ENCODE measurements at places on chromosomes 11 and 22.

GRCh38 chr11:1130276-1131032 lies 27.3 kb upstream of the MUC5AC start:
- no peak for DNase-seq

DNA sequence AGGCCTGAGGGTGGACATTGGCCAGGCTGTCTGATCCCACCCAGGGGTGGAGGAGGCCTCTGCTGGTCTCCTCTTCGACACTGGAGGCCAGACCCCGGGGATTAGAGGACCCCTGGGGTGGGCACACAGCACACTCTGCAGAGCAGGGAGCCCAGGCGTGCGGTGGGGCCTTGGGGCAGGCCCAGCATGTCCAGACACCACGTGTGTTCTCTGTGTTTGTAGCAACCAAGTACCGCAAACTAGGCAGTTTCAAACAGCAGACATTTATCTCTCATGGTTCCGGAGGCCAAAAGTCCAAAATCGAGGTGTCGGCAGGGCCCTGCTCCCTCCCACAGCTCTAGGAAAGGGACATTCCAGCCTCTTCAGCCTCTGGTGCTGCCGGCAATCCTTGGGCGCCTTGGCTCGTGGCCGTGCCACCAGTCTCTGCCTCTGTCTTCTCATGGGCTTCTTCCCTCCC lies 1.5 kb downstream of the PANX2 start:
- no peak for DNase-seq

DNA sequence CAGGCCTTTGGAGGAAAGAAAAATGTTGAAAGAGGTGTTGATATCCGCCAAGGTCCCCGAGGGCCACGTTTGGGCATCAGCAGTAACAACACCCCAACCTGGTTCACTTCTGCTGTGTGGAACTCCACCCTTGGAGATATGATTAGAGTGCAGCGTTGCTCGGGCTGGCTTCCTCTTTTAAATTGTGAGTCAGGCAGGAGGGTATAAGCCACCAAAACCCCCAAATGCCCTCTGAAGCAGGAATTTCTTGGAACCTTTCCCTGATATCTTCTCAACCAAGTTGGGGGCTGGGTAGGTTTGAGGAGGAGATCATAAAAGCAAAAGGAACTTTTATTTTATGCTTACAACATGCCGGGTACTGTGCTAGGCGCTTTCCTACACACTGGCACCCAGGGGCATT lies 6.4 kb upstream of the C11orf96 start:
- no peak for DNase-seq

DNA sequence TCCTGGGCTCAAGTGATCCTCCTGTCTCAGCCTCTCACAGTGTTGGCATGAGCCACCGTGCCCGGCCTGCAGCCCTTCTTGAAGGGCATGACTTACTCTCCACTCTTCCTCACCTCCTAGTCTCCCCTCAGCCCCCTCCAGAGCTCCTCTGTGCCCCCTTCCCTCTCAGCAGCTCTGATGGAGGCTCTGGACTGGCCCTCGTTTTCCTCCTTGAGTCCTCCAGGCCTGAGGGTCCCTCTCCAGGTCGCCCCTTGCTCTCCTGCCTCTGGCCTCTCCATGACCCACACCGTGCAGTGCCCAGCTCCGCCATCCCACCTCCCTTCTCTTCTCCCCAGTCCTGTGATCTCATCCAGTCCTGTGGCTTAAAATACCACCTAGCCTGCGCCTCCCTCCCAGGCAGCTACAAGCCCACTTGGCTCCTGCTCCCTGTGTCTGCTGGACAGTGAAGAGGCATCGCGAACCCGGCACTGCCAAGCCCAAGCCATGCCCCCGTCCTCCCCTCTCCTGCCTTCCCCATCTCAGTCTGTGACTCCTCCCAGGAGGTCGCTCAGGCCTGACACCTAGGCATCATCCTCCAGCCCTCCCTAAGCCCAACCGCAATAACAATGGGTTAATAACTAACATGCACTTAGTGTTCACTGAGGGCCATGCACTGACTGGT lies 11.9 kb downstream of the KCNJ4 start:
- no peak for DNase-seq

DNA sequence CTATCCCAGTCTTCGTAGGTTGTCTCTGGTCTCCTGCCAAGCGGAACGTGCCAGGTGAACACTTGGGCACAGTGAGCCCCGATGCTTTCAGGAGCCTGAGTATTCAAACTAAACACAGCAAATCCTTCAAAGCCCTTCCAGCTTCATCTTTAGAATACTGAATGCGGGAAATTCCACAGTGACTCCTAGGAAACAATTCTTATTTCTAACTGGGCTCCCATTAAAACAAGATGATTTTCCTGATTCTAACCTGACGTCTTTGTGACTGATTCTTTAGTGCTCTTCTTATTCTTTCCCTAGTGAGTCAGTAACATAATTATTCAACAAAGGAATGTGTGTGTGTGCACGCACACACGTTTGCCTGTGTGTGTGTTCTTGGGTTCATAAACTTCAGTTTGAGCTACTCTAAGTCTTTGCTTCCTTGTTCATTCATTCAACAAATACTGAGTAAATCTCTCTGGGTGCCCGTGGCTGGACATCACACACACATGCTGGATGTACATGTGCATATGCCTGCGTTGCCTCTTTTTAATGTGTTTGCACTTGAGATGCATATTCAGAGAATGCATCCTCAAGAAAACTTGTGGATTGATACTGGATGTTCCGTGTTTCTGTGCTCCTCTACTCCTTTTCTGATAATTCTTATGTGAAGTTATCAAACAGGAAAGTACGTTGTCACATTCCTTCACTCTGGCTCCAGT lies 134.5 kb downstream of the WNT7B start:
- no peak for DNase-seq

GRCh38 chr11:65416341-65416824 lies 6.2 kb upstream of the NEAT1 start:
- DNase-seq, result peak; percentile 41

DNA sequence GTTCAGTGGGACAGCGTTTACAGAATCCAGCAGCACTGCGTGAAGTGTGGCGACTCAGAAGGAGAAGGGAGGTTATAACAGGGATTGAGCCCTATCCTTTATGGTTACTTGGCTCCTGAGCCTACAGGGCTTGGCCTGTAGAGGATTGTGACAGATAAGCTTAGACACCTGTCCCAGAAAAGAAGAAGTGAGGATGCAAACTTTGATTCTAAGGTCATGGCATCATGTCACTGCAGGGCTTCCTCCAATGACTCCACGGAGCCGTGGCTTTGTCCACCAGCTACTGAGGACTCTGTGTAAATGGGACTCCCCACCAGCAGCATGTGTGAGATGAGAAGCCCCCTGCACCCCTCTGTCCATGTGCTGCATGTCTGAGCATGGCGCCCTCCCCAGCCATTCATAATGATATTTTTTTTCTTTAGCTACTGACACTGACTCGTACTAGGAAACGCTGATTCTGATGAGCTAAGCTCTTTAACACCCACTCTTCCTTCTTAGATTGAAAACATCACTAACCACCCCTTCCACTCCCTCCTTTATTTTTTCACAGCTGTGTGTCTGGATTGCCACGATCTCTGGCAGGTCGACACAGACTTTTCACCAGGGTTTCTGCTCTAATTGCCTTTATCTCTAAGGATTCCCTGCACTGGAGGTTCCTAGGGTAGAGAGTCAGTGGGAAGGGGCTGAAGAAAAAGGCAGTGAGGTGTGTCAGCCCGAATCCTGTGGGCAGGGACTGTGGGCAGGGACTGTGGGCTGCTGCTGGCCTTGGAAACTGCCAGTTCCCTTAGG lies 65.5 kb upstream of the TTC12 start:
- no peak for DNase-seq

- no peak for DNase-seq
Measured at GRCh38 chr11:118476676-118477075, 40.4 kb downstream of the KMT2A start.

DNA sequence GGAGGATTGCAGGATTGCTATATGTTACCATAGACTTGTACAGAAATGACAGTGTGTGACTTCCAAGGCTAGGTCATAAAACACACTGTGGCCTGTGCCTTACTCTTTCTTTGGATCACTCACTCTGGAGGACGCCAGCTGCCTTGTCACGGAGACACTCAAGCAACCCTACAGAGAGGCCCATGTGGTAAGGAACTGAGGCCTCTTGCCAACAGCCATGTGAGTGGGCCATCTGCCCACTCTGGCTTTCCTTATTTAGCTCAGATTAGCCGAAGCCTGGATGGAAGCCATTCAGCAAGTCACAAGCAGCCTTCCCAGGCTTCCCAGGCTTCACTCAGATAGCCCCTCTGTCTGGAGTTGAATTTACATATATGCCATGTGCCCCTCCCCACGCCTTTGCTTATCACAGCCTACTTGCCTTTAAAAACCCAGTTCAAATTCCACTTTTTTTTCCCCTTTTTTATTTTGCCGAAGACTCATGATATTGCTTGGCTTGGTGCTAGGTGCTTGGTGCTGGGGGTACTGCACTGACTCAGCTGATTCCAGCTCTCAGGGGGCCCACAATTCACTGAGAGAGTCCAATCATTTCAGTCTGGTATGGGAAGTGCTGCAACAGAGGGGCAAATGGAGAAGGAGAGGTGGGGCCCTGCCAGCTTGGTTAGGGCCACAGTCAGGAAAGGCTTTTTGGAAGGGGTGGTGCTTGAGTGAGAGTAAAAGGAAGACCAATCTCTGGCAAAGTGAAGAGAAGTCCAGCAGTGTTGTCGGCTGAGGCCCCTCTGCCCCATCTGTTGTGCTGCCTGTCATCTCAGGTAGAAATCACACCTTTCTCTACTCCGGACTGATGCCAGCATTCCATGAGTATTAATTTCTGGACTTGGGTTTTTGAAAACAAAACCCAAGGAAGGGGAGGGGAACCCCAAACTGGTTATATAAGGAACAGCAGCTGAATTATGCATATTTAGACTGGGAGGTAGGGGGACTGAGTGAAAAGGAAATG lies 14.5 kb upstream of the P4HA3 start:
- DNase-seq, result no peak

DNA sequence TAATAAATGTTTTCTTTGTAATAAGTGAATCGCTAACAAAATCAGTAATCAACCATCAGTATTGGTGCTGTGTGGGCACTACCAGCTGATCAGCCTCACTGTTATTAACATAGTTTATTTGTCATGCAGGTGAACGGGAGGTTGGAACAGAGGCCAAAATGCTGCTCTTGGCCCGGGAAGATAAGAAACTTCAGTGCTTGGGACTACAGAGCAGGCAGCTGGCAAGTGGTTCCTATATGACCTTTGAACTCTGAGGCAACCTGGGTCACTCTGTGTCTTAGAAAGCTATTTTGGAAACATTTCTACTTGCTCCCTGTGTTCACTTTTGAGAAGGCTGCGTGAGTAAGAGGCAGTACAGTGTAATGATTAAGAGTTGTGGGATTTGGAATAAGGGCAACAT lies 36.5 kb upstream of the DNAJB13 start:
- no peak for DNase-seq

GRCh38 chr22:32539631-32540421 lies 65.2 kb downstream of the FBXO7 start:
- no peak for DNase-seq

DNA sequence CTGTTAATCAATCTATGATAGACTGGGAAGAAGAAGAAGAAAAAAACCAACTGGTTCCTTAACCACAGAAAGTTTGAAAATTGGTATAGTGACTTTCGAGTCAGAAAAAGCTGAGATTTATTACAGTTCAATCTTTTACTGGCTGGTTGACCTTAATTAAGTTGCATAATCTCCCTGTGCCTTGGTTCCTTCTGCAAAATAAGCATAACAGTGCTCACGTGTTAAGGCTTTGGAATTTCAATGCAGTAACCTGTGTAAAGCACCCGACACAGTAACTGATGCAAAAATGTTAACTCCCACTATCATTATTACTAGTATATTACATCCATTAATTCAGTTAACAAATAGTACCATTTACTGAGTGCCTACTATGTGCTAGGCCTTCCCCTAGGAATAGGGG lies 22.6 kb upstream of the E2F8 start:
- no peak for DNase-seq

DNA sequence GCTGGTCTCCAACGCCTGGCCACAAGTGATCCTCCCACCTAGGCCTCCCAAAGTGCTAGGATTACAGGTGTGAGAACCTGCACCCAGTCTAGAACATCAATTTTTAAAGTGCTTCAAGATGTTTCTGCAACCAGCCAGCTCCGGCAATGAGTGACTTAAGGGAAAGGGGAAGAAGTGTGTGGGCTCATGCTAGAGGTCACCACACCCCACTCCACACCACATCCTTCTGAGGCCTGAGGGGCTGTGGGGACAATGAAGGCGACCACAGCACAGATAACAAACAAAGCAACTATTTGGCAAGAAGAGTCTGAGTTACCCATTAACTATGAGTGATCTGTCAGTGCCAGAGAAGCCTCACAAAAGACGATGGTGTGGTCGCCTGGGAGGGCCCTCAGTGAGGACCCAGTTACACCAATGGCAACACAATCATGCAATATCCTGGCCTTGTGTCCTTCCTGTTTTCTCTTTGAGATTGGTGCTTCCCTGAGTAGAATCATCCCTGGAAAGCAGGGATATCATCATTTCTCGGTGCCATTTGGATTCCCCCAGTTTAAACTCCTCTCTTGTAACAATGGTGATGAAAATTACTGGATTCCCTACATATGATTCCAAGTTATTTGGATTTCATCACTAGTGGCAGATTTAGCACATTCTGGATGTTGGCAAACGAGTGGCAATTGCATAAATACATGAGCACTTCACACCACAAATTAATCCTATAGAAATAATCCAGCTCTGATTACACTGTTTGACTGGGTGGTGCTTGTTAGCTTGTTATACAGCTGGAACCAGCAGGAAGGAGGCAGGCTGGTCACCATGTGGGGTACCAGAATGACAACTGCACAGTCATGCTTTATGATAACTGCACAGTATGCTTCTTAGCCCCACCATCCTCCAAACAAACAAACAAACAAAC lies 18.4 kb downstream of the ABTB2 start:
- DNase-seq, result peak; percentile 11

GRCh38 chr11:27401280-27401832 lies 38.3 kb upstream of the CCDC34 start:
- no peak for DNase-seq

- no peak for DNase-seq
Measured at GRCh38 chr11:114311946-114312345, 15.7 kb downstream of the NNMT start.

DNA sequence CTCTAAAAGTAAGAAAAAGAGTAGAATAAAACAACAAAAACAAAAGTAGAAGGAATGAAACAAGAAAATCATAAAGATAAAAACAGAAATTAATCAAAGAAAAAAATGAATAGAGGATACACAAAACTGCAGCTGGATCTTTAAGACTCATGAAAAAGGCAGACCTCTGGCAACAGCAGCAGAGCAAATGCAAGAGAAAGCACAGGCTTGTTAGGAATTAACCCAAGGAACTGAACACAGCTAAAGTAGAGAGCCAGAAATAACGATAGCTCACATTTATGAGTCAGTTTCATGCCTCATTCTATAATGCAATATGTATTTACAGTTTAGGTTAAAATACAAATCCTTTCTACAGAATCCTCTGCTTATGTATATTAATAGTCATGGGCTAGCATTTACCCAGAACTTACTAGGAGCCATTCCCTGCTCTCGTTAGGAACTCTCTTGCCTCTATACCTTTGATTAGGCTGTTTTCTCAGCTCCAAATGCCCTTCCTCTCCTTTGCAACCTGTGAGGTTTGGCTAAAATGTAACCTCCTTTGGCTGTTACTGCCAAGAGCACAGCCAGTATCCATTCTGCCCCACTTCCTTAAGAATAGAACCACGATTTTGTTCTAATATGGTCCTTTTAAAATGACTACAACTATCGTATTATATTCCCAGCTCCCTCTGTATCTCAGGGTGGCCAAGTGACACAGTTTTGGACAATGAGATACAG lies 38.3 kb upstream of the NFAM1 start:
- DNase-seq, result no peak

All from GF-D8 (cell line).